ENCODE measurements at places on chromosomes 5 and 9. TPM values are rescaled to one million over a fixed set of nuclear protein-coding genes. Genes with fewer than 3 reads are reported as not detected.

The NELFB gene
- total RNA-seq = 43.7 TPM

- no peak for DNase-seq
These were observed 13.6 kb downstream of the NIPAL4 start for GRCh38 chr5:157473383-157474320.

- DNase-seq = no peak
These were observed 118.6 kb upstream of the MAST4 start for GRCh38 chr5:66477596-66477995.

- no peak for DNase-seq
These were observed 47.5 kb upstream of the ADRB2 start for GRCh38 chr5:148778882-148779281.

GRCh38 chr5:5326115-5326758 is 96.2 kb upstream of the ICE1 start:
- no peak for DNase-seq

GRCh38 chr9:133780962-133781827 is 43.0 kb upstream of the SARDH start:
- no peak for DNase-seq

Measured in lung microvascular endothelial cell (primary cell).